ENCODE measurements at places on chromosomes 11 and 22.

DNA sequence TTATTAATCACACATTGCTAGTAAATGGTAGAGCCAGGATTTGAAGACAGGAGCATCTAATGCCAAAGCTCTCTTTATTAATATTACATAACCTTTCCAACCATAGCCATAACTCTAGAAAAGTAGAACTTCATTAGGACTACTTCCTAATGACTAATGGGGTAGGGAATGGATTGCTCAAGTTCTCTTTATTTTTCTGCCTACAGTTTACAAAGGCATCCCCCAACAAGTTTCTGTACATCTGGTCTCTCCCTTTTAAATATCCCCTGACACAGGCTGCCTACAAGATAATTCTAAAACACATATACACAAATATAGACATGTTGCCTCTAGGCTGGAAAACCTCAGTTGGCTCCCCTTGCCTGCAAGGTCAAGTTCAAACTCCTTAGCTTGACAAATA is 534.9 kb downstream of the SOX6 start:
- no peak for DNase-seq

DNA sequence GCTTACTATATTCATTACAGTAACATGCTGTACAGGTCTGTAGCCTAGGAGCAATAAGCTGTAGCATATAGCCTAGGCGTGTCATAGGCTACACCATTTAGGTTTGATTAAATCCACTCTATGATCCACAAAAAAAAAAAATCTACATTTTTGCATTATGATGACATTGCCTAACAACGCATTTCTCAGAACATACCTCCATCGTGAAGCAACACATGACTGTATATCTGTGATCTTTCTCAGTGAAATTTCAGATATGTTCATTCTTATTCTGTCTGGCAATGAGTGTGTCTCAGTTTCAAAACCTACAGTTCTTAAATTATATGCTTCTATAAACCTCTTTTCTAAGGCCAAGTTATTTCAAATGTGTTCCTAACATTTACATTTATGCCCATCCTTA is 140.3 kb downstream of the CADM1 start:
- no peak for DNase-seq

- DNase-seq, result no peak
Measured at GRCh38 chr22:26431261-26431995, 2.4 kb downstream of the ASPHD2 start.

GRCh38 chr22:38230916-38231315 is 29.1 kb downstream of the MAFF start:
- DNase-seq, result no peak

DNA sequence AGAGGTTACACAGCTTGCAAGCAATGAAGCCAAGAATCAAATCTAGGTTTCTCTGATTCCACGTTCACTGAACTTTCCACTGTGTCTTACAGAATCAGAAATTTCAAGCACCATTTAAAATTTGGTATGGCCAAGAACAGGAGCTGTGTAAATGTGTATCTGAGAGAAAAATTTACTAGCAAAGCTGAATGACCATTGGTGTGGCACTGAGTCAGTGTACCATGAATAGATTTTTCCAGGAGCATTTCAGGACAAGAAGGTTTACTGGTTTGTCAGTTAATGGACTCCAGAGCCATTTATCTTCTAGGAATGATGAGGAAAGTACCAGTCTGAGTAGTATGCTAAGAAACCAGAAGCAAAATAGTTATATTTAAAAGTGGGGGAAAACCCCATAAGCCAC is 269.4 kb upstream of the FAT3 start:
- DNase-seq, result no peak

GRCh38 chr22:39177791-39178190 is 25.3 kb upstream of the CBX7 start:
- no peak for DNase-seq

DNA sequence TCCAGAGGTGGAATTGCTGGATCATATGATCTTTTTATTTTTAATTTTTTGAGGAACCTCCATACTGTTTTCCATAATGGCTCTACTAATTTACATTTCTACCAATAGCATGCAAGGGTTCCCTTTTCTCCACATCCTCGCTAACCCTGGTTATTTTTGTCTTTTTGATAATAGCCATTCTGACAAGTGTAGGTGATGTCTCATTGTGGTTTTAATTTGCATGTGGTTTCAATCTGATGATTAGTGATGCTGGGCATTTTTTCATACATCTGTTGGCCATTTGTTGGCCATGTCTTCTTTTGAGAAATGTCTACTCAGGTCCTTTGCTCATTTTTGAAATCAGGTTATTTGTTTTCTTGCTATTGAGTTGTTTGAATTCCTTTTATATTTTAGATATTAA is 15.4 kb upstream of the OR4D5 start:
- no peak for DNase-seq

GRCh38 chr22:22706253-22706915 is 62.0 kb downstream of the GGTLC2 start:
- DNase-seq, result no peak

GRCh38 chr11:44515048-44515447 is 50.4 kb upstream of the CD82 start:
- DNase-seq, result no peak

DNA sequence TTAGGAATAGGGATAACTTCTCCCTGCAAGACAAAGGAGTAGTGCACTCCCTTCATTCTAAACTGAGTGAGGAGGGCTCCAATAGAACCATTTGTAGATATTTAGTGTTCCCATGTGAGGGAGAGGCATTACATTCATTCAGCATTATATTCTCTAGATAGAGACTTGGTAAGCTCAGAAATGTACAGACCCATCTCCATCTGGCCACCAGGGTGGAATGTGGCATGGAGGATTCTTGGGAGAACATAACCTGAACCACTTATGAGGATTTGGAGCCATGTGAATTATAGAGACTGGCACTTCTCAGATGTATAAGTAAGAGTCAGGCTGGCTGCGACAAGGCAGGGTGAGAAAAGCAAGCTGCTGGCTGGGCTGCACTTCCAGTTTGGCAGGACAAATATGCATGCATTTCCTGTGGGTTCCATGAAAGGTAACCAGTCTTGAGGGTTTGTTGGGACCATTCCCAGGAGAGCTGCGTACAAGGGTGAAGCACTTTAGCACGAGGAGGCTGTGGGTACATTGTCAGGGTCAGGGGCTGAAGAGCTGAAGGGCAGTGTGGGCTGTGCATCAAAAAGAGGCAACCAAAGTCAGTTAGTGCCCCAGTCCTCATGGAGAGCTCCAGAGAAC is 9.2 kb downstream of the RRP8 start:
- DNase-seq, result no peak

- no peak for DNase-seq
Measured at GRCh38 chr11:47541070-47541469, 11.9 kb downstream of the CELF1 start.

GRCh38 chr11:122336706-122337105 is 220.7 kb upstream of the BLID start:
- DNase-seq, result no peak

- no peak for DNase-seq
Measured at GRCh38 chr11:34792814-34793258, 123.3 kb downstream of the APIP start.

- no peak for DNase-seq
Measured at GRCh38 chr22:21068681-21069276, 23.0 kb downstream of the LRRC74B start.

DNA sequence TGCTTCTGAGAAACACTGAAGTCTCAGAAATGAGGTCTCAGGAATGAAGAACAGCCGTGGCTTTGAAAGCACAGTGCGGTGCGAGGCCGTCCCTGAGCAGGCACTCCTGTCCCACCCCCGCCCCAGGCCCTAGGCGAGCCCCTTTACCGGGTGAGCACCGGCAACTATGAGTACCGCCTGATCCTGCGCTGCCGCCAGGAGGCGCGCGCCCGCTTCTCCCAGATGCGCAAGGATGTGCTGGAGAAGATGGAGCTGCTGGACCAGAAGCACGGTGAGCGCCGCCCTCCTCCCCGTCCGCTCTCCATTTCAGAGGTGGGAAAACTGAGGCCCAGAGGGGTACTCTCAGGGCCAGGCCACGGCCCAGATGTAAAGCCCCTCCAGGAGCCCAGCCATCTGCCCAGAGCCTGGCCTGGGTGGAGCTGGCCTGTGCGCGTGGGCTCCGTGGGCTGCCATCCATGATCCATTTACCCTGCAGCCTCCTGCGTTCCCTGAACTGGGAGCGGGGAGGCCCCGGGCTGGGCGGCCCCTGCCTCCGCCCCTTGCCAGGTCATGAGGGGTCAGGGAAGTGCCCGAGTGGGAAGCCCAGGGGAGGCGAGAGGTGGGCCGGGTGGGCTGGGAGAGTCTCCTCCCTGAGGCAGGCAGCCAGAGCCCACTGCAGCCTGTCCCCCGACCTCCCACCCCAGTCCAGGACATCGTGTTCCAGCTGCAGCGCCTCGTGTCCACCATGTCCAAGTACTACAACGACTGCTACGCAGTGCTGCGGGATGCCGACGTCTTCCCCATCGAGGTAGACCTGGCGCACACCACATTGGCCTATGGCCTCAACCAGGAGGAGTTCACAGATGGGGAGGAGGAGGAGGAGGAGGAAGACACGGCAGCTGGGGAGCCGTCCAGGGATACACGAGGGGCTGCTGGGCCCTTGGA is 9.5 kb downstream of the SLC16A8 start:
- no peak for DNase-seq

DNA sequence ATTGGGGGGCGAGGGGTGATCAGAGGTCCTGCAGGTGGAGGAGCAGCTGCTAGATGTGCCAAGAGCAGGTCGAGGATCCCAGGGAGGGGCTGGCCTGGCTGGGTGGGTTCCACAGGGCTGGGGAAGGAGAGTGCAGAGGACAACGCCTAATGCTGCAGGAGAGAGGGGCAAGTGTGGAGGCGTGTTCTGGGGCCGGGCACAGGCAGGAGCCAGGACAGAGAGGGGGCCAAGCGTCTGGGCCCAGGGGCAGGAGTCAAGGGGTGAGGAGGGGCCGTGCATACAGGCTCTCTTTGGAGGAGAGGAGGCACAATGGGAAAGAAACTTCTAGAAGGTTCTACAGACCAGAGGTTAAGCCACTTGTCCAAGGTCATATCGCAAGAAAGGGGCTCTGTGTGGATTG is 26.7 kb upstream of the FGF19 start:
- no peak for DNase-seq

GRCh38 chr22:48297296-48297695 is 1530.4 kb downstream of the BRD1 start:
- no peak for DNase-seq

DNA sequence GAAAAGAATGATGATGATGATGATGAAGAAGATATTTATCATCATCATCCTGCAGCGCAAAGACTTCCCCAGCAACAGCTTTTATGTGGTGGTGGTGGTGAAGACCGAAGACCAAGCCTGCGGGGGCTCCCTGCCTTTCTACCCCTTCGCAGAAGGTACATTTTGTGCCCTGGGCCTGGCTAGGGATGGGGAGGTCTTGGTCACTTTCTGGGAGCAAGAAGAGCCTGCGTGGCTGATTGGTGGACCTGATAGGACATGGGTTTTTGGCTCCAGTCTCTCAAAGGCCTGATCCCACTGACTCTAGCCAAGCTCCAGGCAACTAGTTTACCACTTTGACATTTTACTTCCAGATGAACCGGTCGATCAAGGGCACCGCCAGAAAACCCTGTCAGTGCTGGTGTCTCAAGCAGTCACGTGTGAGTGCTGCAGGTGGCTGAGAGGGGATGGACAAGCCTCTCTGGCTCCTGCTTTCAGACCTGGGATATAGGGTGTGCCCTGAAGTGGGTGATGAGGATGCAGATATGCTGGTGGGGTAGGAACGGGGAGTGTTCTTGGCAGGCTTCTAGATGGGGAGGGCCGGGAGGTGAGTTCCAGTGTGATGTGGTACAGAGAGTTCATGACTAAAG is 5.3 kb downstream of the SIDT2 start:
- DNase-seq, result no peak

GRCh38 chr22:35043934-35044319 is 22.0 kb upstream of the ISX start:
- DNase-seq, result no peak

GRCh38 chr11:31199378-31199777 is 170.2 kb downstream of the DCDC1 start:
- no peak for DNase-seq

DNA sequence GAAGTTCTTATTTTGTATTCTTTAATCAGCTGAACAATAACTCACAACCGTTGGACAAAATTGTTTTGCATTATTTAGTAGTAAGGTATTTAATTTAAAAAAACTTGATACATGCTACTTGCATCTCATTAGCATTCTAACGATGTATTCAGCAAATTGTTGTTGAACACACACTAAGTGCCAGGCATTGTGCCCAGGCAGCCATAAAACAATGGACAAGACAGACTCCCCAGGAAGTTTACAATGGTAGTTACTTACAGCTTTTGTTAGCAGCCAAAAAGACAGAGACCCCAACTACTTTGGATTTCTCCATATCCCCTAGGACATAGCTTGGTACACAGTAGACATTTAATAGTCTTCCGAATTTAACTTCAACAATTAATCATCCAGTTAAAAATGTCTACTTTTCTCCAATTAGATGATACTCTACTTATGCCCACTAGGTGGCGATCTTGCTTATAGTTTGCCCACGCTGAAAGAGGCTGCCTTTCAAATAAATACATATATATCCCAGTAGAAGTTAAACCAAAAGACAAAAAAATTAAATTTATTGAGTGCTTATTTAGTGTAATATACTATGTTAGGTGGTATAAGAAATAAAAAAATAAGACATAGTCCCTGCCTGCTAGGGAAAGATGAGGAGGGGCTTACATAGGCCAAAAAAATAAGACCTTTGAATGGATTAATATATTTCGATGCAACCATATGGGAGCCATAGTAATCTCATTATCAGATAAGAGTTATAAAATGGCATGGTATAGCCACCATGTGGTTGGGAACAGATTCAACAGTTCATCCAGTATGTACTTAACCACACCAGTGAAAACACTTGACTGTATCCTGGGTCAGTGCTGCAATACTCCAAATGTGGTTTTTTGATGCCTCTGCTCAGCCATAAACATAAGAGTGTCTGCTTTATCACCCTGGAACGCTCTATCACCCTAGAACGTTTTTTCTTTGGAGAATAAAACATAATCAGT is 2.0 kb upstream of the FJX1 start:
- no peak for DNase-seq

DNA sequence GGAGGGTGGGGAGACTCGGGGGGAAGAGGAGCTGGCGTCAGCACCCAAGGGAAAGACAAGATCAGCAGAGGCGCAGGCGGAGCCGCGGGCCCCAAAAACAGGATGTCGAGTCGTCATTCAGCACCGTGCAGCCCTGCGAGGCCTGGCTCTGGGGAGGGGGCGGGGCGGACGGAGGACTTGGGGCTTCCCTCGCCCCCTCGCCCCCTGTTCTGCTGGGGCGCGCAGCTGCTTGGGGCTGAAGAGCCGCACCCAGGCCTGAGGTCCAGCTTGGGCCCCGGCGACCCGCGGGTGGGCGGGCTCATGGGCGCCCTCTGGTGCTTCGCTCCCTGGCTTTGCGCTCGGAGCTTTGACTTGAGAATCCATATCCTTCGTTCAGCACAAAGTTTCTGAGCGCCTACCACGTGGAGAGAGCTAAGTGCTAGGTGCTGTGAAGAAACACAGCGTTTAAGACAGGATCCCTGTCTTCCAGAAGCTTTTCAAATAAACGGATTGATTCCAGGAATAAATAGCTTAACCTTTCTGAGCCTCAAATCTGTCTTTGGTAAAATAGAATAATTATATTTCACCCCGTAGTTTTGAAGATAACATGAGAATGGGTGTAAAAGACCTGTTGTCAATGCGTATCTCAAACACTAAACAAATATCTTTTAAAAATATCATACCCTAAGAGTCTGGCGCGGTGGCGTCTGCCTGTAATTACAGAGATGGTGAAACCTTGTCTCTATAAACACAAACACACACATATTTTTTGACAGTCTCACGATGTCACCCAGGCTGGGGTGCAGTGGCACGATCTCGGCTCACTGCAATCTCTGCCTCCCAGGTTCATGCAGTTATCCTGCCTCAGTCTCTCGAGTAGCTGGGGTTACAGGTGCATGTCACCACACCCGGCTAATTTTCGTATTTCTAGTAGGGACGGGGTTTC is 929 bp upstream of the RHOG start:
- DNase-seq, result peak; percentile 89
